NCI-H1930 (cell line): ENCODE measurements at places on chromosomes 2 and 18.

DNA sequence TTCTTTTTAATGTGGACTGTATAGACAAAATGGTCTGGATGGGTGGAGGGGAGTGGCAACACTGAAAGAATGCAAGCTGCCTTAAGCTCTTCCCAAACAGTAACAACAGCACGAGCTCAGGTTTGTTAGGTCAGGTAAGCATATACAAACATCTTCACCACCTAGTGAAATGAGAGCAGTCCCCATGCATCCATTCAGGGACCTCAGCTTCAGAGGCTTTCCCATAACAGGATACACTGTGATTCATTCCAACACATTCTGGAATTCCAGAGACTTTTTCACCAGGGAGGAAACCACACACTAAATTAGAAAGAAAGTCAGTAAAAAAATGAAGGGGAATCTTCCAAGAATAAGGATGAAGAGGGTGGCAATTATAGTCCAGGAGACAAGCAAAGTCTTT lies 50.4 kb upstream of the BZW1 start:
- DNase-seq: no peak

DNA sequence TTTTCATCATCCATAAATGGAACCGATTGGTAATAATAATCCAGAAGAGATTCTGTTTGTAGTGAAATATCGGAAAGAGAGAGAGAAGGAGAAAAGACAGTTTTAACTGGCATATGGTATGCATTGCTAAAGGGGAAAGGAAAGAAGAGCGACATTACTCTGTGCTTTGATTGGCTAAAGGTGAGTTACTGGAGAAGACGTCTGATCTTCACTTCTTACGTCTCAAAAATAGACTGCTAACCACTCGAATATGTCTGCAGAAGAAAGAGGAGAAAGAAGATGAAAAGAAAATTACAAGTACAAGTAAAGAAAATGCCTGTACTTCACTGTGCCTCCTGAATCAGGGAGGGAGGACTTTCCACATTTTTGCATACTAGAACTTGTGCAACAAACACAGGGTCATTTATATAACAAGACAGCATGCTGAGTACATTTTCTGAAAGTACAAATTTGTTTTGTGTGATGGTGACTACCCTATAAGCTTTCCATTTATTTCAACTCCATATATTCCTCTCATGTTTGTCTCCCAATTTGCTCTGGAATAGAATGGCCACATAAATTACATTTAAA lies 787.2 kb downstream of the RNF144A start:
- no peak for DNase-seq

DNA sequence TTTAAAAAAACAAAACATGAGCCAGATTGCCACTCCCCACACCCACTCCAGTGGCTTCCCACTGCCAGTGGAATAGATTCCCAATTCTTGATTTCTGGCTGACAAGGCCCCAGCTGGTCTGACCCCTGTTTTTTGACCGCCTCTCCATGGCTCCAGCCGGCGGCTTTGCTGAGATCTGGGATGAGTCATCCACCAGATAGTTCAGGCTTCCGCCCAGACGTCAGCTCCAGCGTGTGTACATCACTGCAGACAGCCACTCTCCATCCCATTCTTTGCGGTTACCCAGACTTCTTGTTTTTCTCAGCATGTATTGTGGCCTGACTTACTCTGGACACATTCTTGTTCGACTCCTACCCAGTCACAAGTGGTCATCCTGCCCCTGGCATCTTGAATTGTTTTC lies 227.9 kb downstream of the GBX2 start:
- DNase-seq: no peak

DNA sequence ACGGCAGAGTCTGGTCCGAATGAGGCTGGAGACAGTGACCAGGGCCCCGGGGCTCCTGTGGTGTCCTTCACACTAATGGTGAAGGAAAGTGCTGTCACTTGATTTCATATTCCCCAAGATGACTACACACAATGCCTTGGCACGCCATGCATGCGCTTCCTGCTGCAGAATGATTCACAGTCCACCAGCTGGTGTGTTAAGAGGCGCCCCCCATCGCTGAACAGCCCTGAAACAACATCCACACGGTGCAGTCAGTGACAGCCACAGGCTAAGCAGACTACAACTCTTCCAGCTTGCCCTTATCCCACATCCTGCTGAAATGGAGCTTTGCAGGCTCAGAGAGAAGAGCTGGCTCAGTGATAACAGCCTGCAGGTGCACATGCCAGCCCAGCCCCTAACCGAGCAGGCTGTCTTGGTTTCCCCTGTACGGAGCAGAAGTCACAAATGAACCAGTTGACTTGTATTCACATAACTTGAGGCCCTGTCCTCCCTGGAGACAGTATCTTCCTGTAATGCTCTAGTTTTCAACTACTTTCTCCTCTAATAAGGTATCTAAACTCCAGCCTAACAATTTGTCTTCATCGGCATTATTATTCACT lies 24.3 kb upstream of the CDH20 start:
- no peak for DNase-seq

GRCh38 chr2:242002944-242003343 lies 133.4 kb downstream of the RTP5 start:
- DNase-seq: no peak

DNA sequence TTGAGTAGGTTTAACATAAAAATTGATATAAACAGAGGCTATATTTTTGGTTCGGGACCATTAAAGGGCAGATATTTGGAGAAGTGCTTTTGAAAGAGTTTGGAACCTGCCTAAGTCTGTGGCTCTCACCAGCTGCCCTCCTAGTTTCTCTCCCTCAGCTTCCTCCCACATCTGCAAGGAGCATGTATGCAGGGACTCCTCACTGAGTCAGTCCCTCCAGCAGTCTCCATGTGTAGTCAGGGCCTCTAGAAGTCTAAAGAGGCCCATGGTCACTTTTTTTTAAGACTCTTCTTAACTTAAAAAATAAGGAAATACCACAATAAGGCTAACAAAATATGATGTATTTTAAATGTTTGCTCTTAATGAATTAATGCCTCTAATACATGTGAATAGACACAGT lies 220.0 kb upstream of the TANK start:
- no peak for DNase-seq

GRCh38 chr2:119756837-119757236 lies 2.9 kb upstream of the PTPN4 start:
- DNase-seq: no peak

GRCh38 chr2:197307236-197307932 lies 3.2 kb downstream of the ANKRD44 start:
- no peak for DNase-seq

DNA sequence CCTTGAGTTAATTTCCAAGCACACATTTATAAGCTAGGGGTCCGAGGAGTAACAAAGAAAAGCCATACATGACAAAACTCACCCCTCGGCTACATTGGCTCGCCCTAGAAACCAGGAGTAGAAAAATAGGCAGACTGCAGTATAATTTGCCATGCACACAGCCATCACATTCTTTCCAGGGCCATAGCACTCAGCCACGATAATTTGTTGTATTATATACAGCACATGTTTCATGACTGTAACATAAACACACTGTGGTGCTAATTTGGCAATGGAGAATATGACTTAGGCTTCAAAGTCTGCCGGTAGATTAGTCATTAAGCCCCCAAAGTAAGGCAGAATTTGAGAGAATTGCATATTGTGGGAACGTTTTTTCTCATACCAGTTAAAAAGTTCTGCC lies 254.9 kb downstream of the ZNF521 start:
- no peak for DNase-seq

GRCh38 chr2:46569061-46569560 lies 89.7 kb downstream of the TMEM247 start:
- no peak for DNase-seq

- no peak for DNase-seq
Measured at GRCh38 chr18:40789286-40789685, 1165.7 kb upstream of the PIK3C3 start.
